ENCODE measurements at places on chromosomes 3 and 15. TPM values are rescaled to one million over a fixed set of nuclear protein-coding genes. Genes with fewer than 3 reads are reported as not detected.
A peak's percentile ranks its signal among the peaks of the same experiment; 100 is the strongest.

The SLC51B gene
- total RNA-seq = not detected

The TMEM108 gene
- 1.9 TPM for total RNA-seq

The TTC21A gene
- 12.1 TPM for total RNA-seq

The ZBED2 gene
- not detected for total RNA-seq

- DNase-seq = no peak
- H3K27me3 ChIP-seq = no peaks in the 10 kb centered on the region
- H3K36me3 ChIP-seq = no peaks in the 10 kb centered on the region
- H3K27ac ChIP-seq = no peak overlapping the region
- no peaks in the 10 kb centered on the region for H3K4me1 ChIP-seq
These were observed 118.0 kb upstream of the C3orf80 start for GRCh38 chr3:160106905-160107861.

- no peak overlapping the region for H3K4me3 ChIP-seq
- H3K27ac ChIP-seq = no peak overlapping the region
- peaks cover 96% of the 10 kb centered on the region for H3K4me1 ChIP-seq
- DNase-seq = no peak
- H3K36me3 ChIP-seq = no peaks in the 10 kb centered on the region
- no peaks in the 10 kb centered on the region for H3K27me3 ChIP-seq
These were observed 8.1 kb downstream of the NKTR start for GRCh38 chr3:42608581-42608980.

DNA sequence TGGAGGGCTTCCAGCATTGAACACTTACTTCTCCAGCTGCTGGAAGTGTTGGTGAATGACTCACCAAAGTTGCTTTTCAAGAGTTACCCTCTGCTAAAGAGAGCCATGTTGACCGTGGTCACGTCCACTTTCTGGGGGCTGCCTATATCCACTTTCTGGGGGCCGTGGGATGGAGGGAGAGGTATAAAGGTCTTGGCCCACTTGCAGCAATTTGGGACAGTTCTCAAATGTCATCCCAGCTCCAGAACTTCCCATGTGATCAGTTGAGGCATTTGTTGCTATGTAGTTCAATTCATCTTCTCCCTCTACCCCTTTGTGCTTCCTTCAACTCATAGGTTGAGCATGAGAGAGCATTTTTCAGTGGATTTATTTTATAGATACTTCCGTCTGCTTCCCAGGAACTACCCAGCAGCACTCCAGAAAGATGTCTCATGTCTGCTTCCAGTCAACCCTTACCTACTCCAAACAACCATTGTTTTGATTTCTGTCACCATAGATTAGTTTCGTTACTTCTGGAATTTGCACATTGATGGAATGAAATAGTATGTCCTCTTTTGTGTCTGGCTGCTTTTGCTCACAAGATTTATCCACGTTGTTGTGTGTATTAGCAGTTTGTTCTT lies 130.6 kb downstream of the TCF12 start:
- H3K27me3 ChIP-seq = no peaks in the 10 kb centered on the region
- H3K36me3 ChIP-seq = peaks cover 4% of the 10 kb centered on the region
- peaks cover 24% of the 10 kb centered on the region for H3K4me1 ChIP-seq

DNA sequence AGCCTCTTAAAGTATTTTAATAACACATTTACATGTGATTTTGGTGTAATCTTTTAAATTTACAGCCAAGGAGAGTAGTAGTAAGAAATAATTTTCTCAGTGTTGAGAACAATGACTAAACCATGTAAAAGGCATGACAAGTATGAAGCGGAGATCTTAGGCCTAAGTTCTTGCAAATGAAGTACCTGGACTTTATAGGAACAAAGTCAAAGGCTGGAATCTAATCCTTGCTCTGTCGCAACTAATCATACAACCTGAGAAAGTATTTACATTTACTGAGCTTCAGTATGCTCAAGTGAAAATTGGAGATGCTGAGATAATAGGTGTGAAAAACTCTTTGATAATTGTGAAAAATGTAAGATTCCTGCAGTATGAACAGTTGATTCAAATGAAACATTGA lies 86.4 kb upstream of the VGLL3 start:
- DNase-seq = no peak
- no peak overlapping the region for H3K27ac ChIP-seq
- H3K36me3 ChIP-seq = no peaks in the 10 kb centered on the region
- no peaks in the 10 kb centered on the region for H3K27me3 ChIP-seq

- no peaks in the 10 kb centered on the region for H3K36me3 ChIP-seq
- peak overlapping the region; percentile 76 for H3K27ac ChIP-seq
- no peak overlapping the region for H3K4me3 ChIP-seq
These were observed 16.6 kb downstream of the H1-8 start for GRCh38 chr3:129559565-129560079.

DNA sequence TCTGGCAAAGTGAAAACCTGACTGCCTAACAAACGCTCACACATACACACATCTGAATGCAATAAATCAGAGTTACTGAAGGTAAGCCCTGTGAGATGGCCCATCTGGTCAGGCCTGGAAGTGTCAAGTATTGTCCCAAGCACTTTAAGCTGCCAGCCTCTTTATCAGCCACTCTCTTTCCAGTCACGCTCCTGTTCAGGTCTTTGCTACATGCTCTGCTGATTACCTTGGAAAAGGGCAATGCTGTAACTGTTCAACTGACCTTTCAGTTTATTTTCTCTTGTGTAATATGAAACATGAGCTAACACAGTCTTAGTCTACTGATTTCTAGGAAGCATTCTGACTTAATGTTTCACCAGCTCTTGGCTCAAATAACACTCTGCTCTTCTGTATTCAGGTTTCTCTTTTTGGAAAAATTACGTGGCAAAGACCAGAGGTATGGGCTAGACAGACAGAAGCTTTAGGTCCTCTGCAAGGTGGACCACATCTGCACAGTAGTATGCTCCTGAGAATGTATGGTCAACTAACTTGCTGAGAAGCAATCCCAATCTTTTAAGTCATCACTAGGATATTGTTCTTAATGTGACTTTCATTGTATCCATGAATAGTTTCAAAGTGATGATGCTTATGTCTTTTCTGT lies 44.5 kb downstream of the GBE1 start:
- H3K4me1 ChIP-seq = no peaks in the 10 kb centered on the region
- no peak overlapping the region for H3K4me3 ChIP-seq
- DNase-seq = no peak
- no peaks in the 10 kb centered on the region for H3K27me3 ChIP-seq
- no peaks in the 10 kb centered on the region for H3K36me3 ChIP-seq

Data from spleen (tissue), 13 donors.